ENCODE measurements at places on chromosomes 16 and 17.

DNA sequence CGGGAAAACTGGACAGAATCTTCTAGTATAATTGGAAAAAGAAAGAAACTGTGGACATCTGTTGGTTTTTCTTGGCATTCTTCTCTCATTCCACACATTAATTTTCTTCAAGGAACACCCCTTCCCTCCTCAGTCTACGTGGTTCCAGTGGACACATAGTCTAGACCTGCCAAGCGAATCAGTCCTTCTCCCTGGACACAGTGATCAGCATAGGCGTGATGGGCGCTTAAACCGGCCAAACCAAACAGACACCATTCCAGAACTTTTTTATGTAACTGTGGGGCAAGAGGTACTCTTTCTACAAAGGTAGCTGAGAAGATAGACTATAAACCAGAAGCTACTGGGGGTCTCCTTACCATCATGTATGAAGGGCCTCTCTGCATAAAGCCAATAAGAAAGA lies 121.8 kb upstream of the COX10 start:
- DNase-seq, result no peak

DNA sequence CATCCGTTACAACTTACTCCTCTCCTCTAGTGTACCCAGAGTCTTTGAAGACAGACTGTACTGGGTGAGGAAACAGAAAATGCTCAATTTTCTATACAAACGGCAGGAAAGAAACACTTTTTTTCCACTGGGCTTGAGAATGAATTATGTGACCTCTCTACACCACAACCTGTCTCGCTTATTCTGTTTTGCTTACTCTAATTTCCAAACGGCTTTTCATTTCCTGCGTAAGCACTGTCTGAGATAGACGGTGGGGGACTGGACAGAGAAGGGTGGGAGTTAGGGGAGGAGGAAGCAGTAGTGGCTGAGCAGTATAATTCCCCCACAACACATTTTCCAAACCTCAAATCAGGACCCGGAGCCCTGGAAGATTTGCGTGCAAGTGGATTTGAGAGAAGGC lies 191.4 kb upstream of the SDK2 start:
- DNase-seq, result no peak

- no peak for DNase-seq
These were observed 10.9 kb downstream of the RAD51C start for GRCh38 chr17:58703137-58703915.

DNA sequence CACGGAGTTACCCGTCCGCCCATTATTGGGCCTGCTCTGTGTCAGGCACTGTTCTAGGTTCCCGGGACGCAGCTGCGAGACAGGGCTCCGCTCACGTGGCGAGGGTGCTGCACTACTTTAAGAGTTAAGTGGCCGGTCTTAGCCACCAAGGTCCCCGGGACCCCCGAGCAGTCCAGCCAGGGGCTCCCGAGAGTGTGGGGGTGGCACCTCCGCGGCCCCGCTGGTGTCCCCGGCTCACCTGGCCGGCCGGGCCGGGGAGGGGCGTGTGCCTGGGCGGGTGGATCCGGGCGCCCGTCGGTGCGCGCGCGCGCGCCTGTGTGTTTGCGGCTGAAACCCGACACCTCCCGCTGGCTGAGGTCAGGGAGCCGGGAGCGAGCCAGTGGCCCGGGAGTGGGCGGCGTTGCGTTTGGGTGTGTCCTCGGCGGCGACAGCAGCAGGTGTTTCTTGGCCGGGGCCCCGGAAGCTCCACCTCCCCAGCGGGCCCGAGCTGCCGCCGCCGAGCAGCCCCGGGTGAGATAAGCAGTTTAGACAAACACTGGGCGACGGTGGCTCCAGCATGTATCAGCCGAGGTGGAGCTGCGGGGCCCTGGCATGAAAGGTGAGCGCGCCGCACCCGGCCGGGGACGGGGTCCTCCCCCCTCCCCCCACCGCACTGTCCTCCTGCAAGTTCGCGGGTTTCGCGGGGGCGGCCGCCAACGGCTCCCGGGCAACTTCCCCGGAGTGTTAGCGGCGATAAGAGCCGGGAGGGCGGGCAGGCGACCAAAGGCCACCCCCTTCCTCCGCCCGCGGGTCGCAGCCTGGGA lies at the start of gene GSE1:
TSS of gene GSE1 (plus strand) at position 522 of the 803 bp plus-strand sequence. CDS start at position 592, 70 bp downstream.
- peak; percentile 48 for DNase-seq

GRCh38 chr17:59533694-59534093 lies 31.7 kb upstream of the DHX40 start:
- DNase-seq, result no peak
